ENCODE measurements at places on chromosomes 1 and 21. TPM values are rescaled to one million over a fixed set of nuclear protein-coding genes. Genes with fewer than 3 reads are reported as not detected.

DNA sequence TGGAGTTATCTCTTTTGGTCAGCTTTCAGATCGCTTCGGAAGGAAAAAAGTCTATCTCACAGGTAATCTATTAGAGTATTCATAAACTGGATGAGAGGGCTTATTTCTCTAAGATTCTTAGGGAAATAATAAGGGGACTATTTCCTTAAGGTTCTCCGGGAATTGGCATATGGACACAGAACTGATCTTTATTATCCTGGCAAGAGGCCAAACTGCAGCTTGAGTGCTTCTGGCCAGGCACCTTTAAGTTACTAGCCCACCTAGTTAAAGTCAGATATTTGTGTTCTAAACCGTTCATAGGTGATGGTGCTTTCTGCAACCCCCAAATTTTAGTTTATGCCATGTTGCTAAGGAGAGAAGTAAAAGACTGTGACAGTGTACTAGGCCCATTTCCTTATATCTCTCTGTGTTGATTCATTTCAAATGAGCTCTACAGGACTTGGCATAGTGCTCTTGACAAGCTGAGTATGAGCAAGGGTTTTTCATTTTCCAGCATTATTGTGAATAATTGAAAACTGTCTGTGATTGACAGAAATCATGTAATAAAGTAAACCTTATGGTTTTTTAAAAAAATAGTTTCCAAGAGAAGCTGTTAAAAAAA, 43.4 kb downstream of the SLC22A15 start:
- no peaks in the 10 kb centered on the region for H3K36me3 ChIP-seq
- no peak for DNase-seq
- H3K4me3 ChIP-seq = no peak overlapping the region
- H3K27me3 ChIP-seq = peaks cover 25% of the 10 kb centered on the region

DNA sequence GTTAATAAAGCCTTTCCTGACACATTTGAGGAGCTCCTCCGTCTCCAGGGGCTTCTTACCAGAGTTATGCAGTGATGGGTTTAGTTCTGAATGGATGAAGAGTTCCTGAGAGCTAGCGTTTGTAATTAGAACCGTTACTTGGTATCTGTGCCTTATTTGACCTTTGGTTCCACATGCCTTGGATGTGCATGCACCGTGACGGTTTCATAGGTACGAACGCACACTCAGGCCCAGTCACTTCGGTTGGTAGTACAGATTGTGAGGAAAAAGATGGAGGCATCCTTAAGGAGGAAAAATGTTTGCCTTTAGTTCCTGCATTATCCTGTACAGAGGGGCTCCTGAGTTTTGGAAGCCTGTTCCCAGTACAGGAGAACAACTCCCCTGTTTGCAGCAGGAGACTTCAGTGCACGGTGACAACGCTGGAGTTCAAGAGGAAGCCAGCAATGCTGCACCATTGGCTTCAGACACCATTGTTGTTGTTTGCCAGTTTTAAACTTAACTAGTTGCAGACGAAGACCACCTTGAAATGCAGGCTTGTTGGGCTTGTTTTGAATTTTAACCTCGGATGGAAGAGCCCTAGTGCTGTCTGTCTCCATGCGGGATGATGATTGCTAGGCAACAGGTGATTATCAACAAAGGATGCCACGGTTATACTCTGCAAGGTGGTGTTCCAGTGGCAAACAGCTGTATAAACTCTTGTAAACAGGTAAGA, 8.2 kb downstream of the RBM15 start:
- peaks cover 76% of the 10 kb centered on the region for H3K4me1 ChIP-seq
- H3K36me3 ChIP-seq = peaks cover 55% of the 10 kb centered on the region
- H3K27ac ChIP-seq = no peak overlapping the region
- no peaks in the 10 kb centered on the region for H3K27me3 ChIP-seq

DNA sequence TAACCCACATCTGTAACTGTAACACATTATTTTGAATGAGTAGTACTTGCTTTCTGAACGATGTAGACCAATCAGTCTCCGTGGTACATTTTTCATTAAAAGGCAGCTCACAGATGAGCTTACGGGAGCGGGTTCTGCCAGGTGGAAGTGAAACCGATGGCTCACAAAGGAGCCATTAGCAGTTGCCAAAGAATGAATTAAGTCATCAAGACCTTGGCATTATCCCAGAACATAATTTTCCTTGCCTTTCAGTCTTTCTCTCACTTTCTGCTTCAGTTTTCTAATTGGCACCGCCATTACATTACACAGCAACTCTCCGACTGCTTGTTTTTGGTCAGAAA, 33.5 kb upstream of the UTS2 start:
- no peaks in the 10 kb centered on the region for H3K36me3 ChIP-seq
- no peaks in the 10 kb centered on the region for H3K4me1 ChIP-seq
- H3K4me3 ChIP-seq = no peak overlapping the region
- peaks cover 33% of the 10 kb centered on the region for H3K27me3 ChIP-seq

Gene NR1I3
- not detected for total RNA-seq

DNA sequence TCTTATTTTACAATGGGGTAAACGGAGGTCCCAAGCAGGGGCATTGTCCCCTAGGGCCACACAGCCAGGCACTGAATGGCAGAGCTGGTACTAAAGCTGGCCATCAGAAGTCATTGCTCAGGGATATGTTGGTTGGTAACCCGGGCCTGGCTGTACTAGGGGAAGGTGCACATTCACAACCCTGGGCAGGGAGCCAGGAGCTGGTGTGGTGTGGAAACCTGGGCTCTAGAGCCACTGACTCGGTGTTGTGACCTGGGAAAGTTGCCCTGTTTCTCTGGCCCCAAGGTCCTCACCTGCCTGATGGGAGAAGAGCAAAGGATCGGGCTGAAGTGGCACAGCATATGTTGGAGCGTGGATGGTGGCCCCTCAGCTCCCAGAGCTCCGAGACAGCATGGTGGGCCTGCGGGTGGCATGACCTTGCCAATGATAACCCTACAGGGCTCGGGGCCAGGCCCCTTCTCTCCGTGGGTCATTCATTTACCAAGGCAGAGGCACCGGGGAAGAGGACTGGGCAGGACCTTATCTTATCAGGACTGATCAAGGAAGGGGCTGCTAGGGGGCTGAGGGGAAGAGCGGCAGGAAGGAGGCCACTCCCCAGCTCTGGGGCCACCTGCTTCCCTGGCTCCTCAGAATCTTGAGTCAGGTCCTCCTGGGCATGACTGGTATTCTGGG, 274.1 kb downstream of the TRABD2B start:
- no peaks in the 10 kb centered on the region for H3K36me3 ChIP-seq
- no peak for DNase-seq
- no peak overlapping the region for H3K27ac ChIP-seq
- peaks cover 3% of the 10 kb centered on the region for H3K4me1 ChIP-seq
- no peak overlapping the region for H3K4me3 ChIP-seq

- peak overlapping the region; percentile 76 for H3K27ac ChIP-seq
- H3K36me3 ChIP-seq = peaks cover 37% of the 10 kb centered on the region
- H3K4me3 ChIP-seq = peak overlapping the region; percentile 98
- DNase-seq = no peak
- peaks cover 57% of the 10 kb centered on the region for H3K4me1 ChIP-seq
- H3K27me3 ChIP-seq = no peaks in the 10 kb centered on the region
Observed at GRCh38 chr1:193060938-193061337, 1.5 kb downstream of the RO60 start.

DNA sequence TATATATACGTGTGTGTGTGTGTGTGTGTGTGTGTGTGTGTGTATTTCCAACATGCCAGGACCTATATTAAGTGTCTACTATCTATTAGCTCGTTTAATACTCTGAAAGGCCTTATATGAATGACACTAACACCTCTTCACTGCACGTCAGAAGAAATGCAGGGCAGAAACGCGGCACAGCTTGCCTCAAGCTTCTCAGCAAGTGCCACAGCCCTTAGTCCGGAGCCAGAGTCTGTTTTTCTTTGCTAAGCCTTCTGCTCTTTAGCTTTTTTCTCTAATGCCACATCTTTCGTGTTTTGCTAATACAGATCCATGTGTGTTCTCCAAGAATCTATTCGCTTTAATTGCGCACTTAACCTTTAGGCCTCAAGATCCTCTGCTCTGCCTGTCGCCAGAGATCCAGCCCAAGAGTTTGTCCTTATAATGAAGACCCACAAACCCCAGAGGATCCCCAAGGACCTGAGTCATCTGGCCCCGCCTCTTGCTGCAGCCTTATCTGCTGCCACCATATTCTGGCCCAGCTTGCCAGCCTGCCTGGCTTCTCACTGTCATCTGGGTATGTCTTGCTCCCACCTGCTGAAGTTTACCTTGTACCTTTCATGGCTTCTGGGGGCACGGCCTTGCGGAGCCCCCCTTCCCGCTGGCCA, 2.0 kb upstream of the TRIM58 start:
- peaks cover 10% of the 10 kb centered on the region for H3K4me1 ChIP-seq
- H3K27ac ChIP-seq = no peak overlapping the region
- H3K27me3 ChIP-seq = peaks cover 36% of the 10 kb centered on the region
